Putamen (tissue), 1 donor: ENCODE measurements at places on chromosomes 11 and 22.

- DNase-seq, result peak; percentile 69
Observed at GRCh38 chr11:132078264-132079076, 708.1 kb downstream of the NTM start.

DNA sequence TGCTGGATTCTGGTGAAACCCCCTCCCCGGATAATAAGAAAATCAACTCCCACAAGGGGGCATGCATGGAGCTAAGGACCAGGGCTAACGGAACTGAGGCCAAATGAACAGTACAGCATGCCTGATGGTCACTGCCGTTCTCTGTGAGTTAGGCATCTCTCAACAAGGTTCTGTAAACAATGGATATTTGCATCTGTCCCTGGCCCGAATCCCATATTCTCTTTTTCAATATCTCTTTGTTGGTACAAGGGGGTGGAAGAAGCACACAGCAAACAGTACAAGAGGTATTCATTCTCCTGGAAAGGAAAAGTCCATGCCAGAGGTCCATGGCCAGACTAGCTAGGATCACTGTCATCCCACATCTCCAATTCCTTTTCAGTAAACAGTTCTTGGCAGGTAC is 32.2 kb upstream of the APOA1 start:
- peak; percentile 72 for DNase-seq

- no peak for DNase-seq
Observed at GRCh38 chr11:35295751-35296150, 123.6 kb downstream of the SLC1A2 start.

GRCh38 chr11:746289-747157 is 741 bp upstream of the TALDO1 start:
- peak; percentile 79 for DNase-seq

GRCh38 chr11:83285151-83285770 is 906 bp downstream of the CCDC90B start:
- no peak for DNase-seq

GRCh38 chr11:35167426-35167954 is 28.5 kb downstream of the CD44 start:
- no peak for DNase-seq

DNA sequence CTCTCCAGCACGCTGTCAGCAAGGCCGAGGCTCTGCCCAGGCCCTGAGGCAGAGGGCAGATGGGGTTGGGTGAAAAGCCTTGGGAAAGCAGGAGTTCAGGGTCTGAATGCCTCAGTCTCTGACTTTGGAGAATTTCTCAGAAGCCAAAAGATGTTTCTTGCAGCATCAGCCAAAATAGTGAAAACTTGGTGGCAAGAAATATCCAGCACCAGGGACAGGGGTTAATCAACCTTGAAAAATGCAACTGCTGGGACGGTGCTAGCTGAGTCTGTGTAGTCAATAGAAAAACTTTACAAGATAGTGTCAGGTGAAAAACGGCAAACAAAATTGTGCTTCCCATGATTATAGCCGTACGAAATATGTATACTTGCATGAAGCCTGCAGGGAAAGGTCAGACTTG is 1.4 kb upstream of the ABCC8 start:
- no peak for DNase-seq

- DNase-seq, result no peak
Observed at GRCh38 chr11:114350022-114350421, 50.3 kb downstream of the C11orf71 start.

GRCh38 chr22:46022881-46023512 is 46.0 kb upstream of the WNT7B start:
- DNase-seq, result no peak

GRCh38 chr11:29336727-29337575 is 679.9 kb downstream of the KCNA4 start:
- no peak for DNase-seq

DNA sequence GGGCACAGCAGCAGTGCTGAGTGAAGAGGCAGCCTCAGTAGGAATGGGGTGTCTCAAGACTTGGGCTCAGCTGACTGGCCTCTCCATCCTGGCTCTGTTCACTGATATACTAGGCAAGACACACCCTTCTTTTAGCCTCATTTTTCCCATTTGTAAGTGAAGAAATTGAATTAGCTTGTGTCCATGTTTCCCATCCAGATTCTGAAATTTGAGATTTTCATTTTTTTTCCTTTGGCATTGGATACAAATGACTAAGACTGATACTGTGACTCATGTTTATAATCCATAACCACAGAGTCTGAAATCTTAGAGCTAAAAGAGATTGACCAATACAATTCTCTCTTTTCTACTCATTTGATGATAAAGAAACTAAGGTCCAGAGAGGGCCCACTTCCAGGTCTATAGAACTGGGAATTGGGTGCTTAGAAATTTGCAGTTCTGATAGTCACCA is 110.9 kb downstream of the KCNC1 start:
- no peak for DNase-seq

DNA sequence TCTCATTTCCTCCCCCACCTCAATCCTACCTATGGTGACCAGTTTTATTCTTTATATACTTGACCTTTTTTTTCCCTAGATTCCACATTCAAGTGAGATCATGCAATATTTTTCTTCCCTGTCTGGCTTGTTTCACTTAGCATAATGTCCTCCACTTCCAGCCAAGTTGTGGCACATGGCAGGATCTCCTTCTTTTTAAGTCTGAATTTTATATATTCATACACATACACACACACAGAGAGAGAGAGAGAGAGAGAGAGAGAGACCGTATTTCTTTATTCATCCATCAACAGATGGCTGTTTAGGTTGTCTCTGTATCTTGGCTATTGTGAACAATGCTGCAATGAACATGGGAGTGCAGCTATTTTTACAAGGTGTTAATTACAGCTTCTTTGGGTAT is 1.4 kb downstream of the POU2AF2 start:
- no peak for DNase-seq

GRCh38 chr22:49786976-49787706 is 40.5 kb downstream of the BRD1 start:
- peak; percentile 29 for DNase-seq
